ENCODE measurements at places on chromosomes 4 and X.
A peak's percentile ranks its signal among the peaks of the same experiment; 100 is the strongest.

- DNase-seq: no peak
Observed at GRCh38 chr4:110886856-110887255, 264.0 kb upstream of the PITX2 start.

DNA sequence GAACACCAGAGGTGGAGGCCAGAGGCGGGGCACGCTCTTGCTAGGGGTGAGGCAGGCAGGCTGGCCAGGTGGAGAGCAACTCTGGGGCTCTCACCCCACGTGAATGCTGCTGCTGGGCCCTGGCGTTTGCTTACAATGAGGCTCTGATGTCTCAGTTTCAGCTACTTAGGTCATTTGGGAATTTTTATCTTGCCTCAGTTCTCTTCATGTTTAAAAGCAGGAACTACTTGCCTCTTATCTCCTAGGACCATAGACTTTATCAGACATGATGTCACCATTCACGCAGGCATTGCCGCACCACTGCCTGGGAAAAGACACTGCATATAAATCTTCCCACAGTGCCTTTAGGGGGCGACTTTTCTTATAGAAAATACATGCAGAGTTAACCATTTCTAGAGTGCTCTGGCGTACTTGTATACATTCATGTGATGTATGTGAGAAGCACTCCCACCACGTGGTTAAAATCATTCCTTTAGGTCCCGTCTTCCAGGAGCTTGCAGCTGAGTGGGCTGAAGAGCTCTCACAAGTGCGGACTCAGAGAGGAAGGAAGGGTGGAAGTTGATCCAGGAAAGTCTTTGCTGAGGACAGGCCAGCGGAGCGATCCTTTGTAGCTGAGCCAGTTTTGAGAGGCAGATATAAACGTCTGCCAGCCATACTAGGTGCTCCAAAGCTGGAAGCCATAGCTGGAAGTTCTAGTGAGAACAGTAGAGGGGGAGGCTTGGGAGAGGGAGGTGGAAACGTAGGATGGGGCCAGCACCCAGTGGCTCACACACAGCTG is 84.3 kb upstream of the CLDN34 start:
- no peak for DNase-seq

- no peak for DNase-seq
Observed at GRCh38 chrX:106951230-106951629, 31.0 kb downstream of the CLDN2 start.

GRCh38 chr4:176193126-176193525 is 2.3 kb downstream of the SPATA4 start:
- no peak for DNase-seq

- no peak for DNase-seq
Observed at GRCh38 chr4:118816538-118817177, 19.3 kb downstream of the SEC24D start.

DNA sequence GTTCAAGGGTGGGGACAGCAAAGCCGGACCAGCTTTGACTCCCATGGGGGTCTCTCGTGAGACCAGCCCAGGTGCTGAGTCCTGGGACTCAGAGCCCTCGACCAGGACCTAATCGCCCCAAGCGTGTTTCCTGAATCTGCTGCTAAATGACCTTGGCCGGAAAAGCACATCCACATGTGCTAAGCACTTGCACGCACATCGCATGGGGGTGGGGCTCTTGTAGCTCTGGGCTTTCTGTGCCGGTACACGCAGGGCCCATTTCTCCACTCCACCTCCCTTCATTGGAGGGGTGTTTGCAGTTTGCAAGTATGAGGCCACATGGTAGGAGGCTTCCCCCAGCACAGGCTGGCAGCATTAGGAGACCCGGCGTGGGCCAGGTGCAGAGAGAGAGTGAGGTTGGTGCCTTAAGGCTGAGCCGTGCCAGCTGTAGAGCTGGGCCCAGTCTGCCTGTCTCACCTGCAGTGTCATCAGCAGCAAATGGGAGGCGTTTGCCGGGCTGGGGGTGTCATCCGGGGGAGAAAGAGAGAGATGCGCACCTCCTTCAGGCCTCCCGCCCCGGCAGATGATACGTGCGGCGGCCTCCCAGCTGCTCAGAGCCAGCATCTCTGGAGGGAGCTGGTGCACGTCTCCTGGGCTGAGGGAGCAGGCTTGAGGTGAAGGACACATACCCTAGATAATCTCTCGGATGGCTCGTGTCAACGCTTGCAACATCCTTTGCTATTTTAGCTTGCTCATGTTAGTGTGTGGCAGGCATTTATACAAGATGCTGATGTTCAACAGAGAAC is 45.2 kb upstream of the CLCN4 start:
- peak; percentile 37 for DNase-seq

GRCh38 chr4:177001271-177002175 is 208.8 kb upstream of the VEGFC start:
- DNase-seq: no peak

GRCh38 chrX:4550018-4550417 is 836.6 kb upstream of the PRKX start:
- no peak for DNase-seq

- DNase-seq: no peak
Observed at GRCh38 chr4:10185518-10186227, 69.1 kb upstream of the WDR1 start.

DNA sequence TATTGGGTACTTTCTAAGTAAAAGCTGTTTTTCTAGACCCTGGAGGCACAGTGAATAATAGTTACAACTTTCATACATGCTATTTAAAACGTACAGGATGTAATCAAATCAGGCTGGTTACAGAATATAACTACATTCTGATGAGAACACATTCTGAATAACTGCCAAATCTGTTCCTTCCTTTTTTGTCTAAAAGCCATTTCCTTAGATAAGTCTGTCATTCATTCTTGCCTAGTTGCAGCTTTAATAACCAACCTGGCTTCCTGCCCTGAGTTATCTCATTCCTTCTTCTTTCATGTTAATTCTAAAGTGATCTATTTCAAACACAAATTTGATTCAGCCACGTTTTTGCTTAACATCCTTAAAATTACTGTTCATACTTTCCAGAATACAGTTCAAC is 189.7 kb upstream of the ITM2A start:
- no peak for DNase-seq

- DNase-seq: no peak
Observed at GRCh38 chr4:16588651-16589050, 309.8 kb downstream of the LDB2 start.

GRCh38 chrX:65644621-65645289 is 22.7 kb upstream of the MSN start:
- no peak for DNase-seq

DNA sequence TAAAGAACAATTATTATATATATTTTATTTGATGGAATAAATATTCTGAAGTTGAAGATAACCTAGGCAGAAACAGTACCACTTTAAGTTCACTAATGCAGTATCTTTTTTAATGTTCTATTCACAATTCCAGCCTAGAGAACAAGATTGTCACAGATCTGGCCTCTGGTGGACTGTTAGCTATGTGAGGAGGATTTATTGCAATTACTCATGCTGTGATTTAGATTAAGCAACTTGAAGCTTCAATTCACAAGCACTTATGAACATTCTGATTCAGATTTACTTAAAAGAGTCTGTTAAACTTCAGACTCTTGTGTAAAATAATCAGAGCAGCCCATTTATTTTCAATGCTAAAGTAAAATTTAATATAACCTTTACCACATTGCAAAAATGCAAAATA is 1489.8 kb downstream of the STIM2 start:
- no peak for DNase-seq

GRCh38 chr4:141220271-141220670 is 424 bp upstream of the ZNF330 start:
- no peak for DNase-seq

DNA sequence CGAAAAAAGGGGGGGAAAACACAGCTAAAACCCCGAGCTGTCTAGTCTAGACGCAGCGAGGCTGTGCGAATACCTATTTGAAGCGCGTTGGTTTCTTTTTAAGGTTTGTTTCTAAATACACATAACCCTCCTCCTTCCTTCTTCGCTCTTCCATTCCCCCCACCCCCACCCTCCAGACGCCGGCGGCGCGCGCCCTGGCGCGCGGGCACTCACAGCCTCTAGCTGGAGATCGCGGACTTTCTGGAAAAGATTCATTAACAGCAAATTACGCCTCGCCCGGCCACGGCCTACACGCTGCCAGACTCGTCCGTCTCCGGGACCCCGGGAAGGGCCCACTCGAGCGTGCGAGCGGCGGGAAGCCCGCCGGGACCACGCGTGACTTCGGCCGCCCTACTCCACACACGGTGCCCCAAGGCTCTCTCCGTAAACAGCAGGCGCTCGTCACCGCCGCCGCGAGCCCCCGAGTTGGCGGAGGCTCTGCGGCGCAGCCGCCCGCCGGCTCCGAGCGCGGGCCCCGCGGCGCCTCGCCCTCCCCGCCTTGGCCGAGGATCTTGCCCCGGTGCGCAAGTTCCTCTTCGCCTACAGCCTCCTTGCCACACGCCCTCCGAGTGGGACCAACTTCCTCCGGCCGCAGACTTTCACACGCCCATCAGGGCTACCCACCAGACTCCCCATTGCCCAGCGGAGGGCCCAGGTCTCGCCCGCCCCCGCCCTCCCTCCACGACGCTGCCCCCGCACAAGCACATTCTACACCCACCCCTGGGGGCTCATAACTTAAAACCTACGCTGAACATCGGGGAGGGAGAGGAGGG is 2.0 kb downstream of the BCOR start:
- DNase-seq: no peak

DNA sequence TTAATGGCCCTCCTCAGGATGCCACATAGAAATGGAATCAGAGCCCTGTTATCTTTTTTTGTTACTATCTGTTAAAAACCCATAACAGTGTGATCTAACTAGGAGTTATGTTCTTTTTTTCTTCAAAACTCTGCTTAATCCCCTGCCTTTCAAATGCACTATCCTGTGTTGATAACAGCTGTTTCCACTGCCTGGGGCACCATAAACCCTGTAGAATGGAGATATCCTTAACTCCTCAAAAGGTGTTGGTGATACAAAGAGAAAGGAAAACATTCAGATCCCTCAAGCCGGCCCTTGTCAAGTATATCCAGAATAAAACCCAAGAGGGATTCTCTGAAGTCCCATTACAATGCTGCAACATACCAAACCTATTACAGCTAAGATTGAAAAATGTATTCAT is 108.6 kb downstream of the ACTRT1 start:
- DNase-seq: no peak

DNA sequence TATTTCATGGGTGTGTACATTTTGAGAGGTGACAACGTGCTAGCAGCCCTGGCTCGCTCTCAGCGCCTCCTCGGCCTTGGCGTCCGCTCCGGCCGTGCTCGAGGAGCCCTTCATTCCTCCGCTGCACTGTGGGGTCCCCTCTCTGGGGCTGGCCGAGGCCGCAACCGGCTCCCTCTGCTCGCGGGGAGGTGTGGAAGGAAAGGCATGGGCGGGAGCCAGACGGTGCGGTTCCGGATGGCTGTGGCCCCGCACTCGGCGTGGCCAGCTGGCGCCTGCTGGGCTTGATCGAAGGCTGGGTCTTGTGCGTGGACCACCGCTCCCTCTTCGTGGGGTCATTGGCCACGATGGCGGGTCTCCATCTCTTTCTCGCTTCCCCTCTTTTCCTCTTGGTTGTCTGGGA is 17.2 kb upstream of the SFRP2 start:
- no peak for DNase-seq

DNA sequence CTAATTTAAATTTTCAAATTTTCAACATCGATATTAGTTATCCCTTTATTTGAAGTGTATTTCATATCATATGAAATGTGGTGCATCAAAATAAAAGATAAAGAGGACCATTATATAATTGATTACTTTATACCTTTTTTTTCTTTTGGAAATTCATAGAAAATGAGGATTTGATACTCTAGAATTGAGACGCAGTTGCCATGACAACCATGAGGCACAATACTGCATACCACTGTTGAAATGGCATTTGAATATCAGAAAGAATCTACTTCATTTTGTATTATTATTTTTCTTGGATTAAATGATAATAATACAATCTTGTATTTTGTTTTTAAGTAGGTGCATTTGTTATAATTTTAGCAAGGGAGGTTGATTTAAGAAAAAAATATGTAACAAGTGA is 323.1 kb downstream of the PCDH18 start:
- DNase-seq: no peak

GRCh38 chrX:14598330-14598729 is 69.0 kb downstream of the GLRA2 start:
- DNase-seq: no peak

DNA sequence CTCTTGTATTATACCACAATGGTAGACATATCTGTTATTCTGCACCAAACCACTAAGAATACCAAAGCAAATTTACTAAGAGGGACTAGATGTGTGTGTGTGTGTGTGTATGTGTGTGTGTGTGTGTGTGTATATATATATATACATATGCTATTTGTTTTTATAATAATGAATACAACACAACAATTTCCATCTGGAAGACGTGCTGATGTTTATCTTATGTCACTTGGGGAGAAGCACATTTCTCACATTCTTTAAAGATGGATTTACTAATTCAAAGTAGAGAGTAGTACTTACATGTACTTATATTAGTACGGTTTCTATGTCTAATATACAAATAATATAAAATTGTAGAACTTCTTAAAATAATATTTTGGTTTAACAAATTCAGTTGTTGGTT is 52.0 kb downstream of the EDNRA start:
- no peak for DNase-seq

- no peak for DNase-seq
Observed at GRCh38 chrX:18956303-18957032, 27.4 kb downstream of the PHKA2 start.

- no peak for DNase-seq
Observed at GRCh38 chr4:94127707-94128328, 79.8 kb upstream of the SMARCAD1 start.

Measured in stimulated activated CD4-positive, alpha-beta T cell treated with anti-CD3 and anti-CD28 coated beads, Interleukin-2, amount 100 ng/mL, for 48 hours (primary cell).